ENCODE measurements at places on chromosomes 3 and 15.

DNA sequence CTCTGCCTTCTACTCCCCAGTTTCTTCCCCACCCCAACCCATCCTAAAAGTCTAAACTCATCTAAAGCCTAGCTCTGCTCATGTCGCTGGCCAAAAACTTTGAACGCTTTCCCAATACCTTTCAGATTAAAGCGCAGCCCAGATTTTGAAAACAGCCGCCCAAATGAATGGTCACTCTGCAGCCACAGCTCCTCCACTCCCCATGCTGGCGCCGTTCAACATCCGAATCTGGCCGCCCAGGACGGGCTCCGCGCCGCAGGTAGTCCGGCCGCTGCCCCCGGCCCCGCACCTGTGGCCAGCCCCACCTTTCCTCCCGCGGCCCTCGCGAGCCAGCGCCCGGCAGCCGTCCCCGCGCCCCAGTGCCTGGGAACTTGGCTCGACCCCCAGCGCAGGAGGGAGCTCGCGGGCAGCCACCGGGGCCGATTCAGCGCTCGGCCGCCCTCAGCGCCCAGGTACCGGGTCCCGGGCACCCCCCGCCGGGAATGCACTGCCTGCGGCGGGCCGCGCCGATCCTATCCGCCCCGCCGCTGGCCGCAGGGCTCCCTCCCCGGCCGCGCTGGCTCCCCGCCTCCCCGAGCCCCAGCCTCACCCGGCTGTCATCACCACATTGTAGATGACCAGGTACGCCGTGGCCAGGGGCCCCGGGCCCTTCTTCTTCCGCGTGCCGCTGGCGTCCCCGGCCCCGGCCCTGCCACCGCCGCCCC lies 417 bp downstream of the HACD2 start:
- no peak for DNase-seq

GRCh38 chr15:78177447-78177873 lies 28.3 kb downstream of the IDH3A start:
- DNase-seq = no peak

DNA sequence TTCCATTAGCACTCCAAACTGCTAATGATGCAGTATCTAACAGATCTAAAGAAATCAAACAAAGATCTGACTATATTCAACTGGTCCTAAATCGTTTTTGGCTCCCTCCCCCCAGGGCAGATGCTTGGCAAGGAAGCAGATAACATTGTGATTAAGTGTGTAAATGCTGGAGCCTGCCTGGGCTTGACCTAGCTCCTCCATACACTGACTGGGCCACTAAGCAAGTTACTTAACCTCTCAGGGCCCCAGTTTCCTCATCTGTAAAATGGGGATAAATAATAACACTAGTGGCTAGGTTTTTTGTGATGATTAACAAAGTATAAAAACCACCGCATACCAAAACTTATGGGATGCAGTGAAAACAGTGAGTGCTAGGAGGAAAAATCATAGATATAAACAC lies 9.2 kb downstream of the EID1 start:
- no peak for DNase-seq

DNA sequence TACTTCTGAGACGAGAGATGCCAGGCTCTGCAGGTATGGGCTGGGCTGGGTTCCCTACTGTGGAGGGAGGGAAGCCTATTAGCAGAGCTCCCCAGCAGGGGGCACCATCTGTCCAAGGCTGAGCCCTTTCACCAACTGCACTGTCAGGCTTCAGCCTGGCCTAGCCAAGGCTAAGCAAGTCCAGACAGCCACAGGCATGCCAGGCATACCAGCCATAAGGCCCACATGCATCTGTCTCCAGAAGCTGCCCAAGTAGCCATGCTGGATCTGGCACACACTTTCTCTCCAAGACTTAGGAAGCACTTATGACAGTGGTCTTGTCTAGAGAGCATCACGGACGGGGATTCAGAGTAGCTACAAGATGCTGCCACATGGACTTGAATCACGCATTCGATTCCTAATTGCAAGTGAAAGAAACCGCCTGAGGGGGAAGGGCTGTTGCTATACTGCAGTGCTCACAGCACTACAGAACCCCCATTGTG lies 28.3 kb downstream of the RUVBL1 start:
- peak; percentile 89 for DNase-seq

DNA sequence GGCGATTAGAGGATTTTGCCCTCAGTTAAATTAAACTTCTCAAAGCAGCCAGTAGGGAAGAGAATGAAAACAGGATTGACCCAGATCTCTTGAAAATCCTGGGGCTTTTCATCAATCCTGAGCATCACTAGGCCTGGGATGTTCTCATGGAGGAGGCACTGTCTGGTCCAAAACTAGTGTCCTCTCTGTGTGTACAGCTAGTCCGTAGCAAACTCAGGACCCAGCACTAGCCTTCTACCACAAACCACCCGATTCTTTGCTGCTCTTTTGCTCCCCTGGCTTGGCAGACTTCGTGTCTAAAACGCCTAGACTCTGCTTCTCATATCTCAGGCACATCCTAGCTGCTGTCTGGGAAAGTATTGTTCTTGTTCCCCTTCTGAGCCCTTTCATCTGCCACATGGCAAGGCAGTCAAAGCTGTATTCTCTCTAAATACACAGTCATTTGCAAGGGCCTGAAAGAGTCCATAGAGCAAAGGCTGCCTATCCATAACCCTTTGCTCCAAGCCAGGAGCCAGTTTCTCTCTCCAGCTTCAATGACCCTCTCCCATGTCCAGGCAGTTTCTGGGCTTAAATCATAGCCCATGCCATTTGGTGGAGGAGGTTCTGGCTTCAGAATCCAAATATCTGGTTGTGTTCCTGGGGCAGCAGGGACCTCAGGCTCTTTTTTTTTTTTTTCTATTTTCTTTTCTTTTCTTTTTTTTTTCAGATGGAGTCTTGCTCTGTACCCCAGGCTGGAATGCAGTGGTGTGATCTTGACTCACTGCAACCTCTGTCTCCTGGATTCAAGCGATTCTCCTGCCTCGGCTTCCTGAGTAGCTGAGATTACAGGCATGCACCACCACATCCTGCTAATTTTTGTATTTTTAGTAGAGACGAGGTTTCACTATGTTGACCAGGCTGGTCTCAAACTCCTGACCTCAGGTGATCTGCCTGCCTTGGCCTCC lies 52.4 kb downstream of the CDC25A start:
- no peak for DNase-seq
